CD4-positive, alpha-beta T cell (primary cell): ENCODE measurements at places on chromosomes 4 and X.

GRCh38 chr4:176274441-176274840 is 5.4 kb upstream of the ASB5 start:
- no peak for DNase-seq

GRCh38 chrX:149069899-149070298 is 435.2 kb downstream of the IDS start:
- no peak for DNase-seq

GRCh38 chr4:155094201-155094820 is 114.1 kb upstream of the NPY2R start:
- DNase-seq: no peak

GRCh38 chr4:54100595-54101189 is 729 bp downstream of the GSX2 start:
- no peak for DNase-seq

DNA sequence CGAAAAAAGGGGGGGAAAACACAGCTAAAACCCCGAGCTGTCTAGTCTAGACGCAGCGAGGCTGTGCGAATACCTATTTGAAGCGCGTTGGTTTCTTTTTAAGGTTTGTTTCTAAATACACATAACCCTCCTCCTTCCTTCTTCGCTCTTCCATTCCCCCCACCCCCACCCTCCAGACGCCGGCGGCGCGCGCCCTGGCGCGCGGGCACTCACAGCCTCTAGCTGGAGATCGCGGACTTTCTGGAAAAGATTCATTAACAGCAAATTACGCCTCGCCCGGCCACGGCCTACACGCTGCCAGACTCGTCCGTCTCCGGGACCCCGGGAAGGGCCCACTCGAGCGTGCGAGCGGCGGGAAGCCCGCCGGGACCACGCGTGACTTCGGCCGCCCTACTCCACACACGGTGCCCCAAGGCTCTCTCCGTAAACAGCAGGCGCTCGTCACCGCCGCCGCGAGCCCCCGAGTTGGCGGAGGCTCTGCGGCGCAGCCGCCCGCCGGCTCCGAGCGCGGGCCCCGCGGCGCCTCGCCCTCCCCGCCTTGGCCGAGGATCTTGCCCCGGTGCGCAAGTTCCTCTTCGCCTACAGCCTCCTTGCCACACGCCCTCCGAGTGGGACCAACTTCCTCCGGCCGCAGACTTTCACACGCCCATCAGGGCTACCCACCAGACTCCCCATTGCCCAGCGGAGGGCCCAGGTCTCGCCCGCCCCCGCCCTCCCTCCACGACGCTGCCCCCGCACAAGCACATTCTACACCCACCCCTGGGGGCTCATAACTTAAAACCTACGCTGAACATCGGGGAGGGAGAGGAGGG is 2.0 kb downstream of the BCOR start:
- DNase-seq: no peak

DNA sequence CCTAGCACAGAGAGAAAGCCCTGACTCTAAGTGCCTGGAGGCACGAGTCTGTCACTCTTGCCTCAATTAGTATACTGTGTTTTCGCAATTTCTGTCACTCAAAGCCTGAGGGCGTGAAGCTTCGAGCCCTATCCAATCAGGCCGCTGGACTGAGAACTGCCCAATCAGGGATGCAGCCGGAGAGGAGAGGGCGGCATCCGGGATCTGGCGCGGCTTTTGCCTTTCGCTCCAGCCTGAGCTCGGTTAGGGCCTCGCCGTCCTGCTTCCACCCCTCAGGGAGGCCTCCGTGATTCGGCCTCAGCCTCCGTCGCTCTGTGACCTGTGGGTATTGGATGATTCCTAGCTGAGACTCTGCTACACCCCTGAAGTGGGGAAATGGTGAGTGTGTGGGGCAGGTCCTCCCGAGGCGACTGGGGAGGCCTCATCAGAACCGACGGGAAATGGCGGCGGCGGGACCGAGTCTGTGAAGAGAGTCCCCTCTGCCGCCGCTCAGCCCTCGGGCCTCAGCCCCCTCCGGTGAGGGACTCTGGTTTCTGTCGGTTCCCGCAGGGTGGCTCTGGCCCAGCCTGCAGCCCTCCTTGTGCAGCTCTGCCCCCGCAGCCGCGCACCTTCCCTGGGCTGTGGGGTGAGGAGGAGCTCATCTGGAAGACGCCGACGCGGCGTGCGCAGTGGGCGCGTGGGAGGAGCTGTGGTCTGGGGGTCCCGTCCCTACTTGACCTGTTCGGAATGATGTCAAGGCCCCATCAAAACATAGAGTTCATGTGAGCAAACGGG is 48.5 kb downstream of the ZNF141 start:
- no peak for DNase-seq

DNA sequence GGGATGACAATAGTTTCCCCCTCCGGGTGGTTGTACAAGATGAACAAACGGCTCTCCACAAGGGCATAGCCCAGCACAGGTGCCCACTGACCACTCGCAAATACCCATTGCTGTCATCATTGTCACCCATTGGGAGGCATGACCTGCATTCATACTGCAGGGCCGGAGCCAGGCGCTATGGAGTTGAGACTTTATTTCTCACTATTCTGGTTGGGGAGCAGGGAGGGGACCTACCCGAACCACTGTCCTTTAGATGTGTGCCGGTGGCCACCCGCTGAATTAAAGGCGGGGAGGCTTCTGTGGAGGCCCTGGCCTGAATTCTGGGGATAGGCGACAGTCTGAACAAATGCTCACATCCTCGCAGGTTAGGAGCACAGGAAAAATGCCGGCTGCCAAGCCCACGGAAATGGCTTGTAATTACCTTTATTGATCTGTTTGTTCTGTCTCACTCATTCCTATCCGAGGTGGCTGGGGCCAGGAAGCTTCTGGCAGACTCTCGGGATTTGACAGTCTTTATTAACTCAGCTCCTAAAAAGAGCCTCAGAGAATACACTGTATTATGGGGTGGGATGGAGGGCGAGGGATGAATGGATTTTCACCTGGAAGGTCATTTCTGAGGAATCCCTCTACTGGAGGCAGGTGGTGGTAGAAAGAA is 125.1 kb upstream of the PSAPL1 start:
- DNase-seq: no peak

GRCh38 chr4:104747635-104748034 is 252.9 kb upstream of the CXXC4 start:
- no peak for DNase-seq

- no peak for DNase-seq
Observed at GRCh38 chr4:39450618-39451017, 8.1 kb downstream of the RPL9 start.

DNA sequence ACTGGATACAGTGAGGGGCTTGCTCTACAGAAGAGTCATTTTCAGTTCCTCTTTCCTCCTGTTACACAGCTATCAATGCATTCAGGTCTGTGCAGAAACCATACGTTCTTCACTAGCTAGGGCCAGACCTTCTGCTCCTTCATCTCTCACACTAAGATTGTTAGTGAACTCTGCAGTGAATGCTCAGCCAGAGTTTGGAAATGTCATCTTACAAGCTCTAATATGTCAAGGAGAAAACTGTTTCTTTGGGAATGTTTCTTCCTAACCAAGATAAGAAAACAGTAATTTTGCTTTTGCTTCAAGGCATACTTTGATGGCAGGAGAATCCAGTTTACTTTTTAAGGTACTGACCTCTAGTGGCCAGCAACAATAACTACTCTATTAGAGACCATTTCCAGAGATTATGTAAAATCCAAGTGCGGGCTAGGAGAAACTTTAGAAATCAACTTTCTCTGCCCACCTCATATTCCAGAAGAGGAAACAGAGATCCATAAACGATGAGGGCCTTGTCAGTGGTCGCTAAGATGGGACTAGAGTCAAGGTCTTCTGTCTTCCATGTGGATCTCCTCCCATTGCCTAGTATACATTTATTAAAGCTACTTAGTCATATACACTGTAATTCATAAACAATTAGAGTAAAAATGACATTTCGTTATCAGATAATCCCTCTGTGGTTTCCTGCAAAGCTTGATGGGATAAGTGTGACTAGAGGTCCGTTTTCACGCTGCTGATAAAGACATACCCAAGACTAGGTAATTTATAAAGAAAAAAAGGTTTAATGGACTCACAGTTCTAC is 12.1 kb upstream of the CC2D2A start:
- no peak for DNase-seq

GRCh38 chr4:8700531-8700930 is 108.0 kb downstream of the CPZ start:
- DNase-seq: no peak

- no peak for DNase-seq
Observed at GRCh38 chr4:185782523-185782922, 29.5 kb downstream of the SORBS2 start.

DNA sequence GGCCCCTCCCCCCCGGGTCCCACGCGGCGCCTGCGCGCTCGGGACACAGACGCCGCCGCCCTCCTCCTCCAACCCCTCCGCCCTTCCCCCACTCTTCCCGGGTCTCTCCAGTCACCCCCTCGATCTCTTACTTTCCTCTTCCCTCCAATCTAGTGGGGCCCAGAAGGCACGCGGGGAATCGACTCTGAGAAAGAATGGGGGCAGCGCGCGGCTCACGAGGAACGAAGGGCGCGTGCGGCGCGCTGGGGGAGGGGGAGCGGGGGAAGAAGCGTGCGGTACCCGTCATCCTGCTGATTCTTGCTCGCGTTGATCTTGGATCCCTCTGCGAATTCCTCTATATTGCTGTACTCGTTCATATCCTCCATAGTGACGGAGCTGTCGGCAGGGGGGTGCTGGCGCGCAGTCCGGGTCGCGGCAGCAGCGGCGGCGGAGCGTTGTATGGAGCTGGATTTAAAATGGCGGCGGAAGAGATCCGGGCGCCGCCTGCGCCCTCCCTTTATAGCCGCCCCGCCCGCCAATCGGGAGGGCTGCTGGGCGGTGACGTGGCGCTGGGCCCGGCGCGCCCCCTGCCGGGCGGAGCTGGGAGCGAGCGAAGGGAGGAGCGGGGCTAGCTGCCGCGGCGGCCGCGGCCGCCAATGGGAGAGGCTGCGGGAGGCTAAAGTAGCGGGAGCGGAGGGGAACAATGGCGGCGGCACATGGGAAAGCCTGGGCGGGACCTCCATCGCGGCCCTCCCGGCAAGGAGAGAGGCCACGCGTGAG is 1.1 kb downstream of the HNRNPDL start:
- DNase-seq: peak; percentile 94

- DNase-seq: no peak
Observed at GRCh38 chr4:44479731-44480130, 31.1 kb upstream of the KCTD8 start.

DNA sequence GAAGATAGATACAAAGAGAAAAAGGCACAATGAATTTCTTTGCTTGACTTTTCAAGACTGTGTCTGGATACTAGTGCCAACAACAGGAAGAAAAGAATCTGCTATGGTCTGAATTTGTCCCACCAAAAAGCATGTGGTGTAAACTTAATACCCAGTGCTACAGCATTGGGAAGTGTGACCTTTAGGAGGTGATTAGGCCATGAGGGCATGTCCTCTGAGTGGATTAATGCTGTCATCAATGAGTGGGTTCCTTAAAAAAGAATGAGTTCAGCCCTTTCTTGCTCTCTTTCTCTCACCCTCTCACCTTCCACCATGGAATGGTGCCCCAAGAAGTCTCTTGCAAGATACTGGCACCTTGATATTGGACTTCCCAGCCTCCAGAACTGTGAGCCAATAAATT is 155.7 kb upstream of the GPRIN3 start:
- DNase-seq: no peak
